RWPE2 (cell line): ENCODE measurements at places on chromosomes 11 and 22.

DNA sequence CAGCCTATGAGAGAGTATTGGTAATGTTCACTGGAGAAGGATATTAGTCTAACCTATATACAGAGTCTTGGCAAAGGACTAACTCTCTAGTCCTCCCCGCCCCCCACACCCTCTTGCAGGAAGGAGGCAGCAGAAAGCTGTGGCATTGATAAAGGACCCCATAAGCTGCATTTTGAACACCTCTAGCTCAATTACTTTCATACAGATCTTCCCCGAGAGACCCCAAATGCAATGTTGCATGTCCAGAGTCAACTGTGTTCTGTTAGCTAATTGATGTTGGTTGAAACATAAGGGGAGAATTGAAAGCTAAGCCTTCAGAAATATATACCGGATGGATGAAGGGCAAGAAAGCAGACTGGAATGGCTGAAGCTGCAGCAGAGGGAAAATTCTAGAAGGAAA, 2.8 kb downstream of the MAP6 start:
- DNase-seq: no peak

- DNase-seq: no peak
Observed at GRCh38 chr11:48013269-48013901, 33.0 kb downstream of the PTPRJ start.

- DNase-seq: peak; percentile 48
Observed at GRCh38 chr22:50165436-50166123, 5.0 kb upstream of the PANX2 start.

DNA sequence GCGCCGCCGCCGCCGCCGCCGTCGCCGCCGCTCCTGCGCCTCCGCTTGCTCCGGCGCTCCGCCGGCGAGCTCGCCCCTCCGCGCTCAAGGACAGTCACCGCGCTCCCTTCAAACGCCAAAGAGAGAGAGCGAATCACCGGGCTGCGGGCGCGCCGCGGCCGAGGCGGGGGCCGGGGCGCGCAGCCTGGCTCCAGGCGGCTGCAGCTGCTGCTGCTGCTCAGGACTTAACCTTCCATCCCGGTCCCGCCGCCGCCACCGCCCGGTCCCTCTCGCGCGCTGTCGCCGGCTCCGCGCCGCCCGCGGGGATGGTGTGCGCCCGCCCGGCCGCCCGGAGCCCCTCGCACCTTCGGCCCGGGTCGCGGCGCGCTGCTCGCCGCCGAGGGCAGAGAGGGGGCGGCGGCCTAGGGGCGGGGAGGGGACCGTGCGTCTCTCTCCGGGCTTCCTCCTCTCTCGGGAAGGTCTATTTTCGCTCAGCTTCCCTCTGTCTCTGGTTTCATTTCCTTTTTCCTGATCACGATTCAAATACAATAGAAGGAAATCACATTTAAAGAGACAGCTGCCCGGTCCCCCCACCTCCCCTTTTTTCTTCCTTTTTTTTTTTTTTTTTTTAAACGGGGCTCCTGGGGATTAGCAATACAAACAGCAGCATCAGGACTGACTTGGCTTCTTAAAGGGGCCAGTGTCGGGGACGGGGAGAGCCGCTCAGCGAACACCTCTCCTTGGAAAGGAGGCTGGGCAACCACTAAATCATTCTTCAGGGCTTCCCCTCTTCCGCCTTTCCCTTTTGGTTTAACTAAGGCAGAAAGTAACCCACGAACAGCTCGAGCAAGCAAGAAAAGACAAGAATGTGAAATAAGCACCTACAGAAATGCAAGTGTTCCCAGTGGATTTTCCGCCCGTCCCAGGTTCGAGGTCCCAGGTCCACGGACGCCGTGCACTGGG, 22.1 kb downstream of the LMO2 start:
- no peak for DNase-seq

GRCh38 chr22:45692549-45692948, 20.9 kb downstream of the ATXN10 start:
- DNase-seq: no peak

DNA sequence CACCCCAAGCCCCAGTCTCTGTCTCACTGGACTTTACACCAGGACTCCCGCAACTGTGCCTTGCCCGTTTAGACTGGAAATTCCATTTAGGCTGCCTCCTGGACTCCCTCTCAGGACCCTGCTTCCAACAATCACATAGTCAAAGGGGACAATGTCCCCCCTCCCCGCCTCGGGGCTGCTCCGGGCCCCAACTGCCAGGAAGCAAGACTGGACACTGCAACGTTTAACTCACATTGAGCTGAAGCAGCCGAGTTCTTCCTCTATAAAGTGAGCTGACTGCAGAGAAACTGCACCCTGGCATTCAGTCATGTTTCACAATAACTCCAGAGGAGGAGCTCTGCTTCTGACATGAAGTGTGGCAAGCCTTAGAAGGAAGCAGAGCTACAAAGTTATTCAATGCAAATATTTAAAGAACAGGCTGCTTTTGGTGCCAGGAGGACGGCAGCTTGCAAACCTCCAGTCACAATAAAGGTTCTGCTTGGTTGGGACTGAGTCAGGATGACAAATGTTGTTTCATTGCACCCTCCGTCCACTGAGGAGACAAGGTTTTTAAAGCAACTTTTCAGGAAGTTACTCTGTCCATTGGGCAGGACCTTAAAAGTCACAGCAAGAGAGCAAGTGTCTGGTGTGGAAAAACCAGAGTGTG, 19.9 kb downstream of the PACSIN2 start:
- no peak for DNase-seq

DNA sequence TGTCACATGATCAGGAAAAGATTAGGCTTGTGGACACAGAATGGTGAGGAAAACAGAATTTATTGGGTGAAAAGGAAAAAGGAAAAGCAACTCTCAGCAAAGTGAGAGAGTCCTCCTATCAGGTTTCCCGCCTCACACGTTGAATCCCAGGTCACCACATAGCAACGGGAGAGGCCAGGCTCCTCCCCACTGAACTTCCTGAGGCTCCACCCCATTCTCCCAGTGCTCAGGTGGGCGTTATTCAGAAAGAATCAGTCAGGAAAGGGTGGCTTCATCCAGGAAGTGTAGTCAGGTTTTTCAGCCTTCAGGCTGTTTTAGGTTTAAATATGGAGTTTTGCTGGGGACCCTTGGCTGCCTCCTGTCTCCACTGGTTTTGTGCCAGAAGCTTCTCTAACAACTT, 66.9 kb downstream of the SPON1 start:
- no peak for DNase-seq

DNA sequence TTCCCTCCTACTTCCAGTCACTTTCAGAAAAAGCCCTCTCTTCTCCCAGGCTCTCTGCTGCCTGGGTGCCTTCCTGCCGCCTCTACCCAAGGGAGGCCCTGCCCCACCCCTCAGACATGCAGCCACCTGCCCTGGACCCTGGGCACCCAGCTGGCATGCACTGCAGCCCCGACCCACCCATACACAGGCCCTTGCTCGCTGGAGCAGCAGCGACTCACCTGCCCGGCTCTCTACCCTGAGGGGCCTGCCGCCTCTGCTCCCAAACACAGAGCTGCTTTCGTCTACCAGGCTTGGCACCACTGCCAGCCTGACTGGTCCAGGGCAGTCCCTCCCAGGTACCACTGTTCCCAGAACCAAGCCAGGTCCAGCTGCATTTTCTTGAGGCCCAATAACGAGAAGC, 1.2 kb upstream of the TSSK2 start:
- no peak for DNase-seq

DNA sequence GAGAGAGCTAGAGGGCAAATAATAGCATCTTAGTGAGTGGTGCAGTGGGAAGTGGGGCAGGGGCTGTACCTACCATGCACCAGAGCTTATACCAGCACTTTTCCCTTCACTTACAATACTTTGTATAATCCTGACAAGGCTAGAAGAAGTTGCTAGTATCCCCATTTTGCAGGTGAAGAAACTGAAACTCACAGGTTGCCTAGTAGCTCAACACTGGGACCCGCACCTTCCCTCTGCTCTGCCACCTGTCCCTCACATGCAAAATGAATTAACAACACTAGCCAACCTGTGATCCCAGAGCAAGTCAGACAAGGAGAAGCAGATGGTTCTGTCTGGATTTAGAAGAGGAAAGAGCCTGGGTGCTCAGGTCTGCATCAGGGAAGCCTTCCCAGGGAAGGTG, 510.4 kb downstream of the BUD13 start:
- DNase-seq: no peak

DNA sequence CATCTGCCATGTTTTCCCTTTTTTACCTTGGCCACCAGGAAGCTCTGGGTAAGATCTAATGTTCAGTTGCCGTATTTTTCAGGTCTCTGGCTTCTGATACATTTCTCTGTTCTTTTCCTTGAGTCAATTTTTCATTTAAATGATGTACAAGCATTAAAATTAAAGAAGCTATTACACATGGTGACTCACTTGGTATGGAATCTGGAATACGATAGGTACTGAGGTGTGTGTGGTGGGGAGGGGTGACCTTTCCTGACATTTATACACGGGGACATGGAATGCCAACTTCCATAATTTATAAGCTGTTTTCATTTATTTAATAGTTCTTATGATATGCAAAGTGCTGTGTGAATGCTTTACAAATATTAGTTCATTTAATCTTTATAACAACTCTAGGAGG, 47.8 kb upstream of the ALX4 start:
- no peak for DNase-seq

DNA sequence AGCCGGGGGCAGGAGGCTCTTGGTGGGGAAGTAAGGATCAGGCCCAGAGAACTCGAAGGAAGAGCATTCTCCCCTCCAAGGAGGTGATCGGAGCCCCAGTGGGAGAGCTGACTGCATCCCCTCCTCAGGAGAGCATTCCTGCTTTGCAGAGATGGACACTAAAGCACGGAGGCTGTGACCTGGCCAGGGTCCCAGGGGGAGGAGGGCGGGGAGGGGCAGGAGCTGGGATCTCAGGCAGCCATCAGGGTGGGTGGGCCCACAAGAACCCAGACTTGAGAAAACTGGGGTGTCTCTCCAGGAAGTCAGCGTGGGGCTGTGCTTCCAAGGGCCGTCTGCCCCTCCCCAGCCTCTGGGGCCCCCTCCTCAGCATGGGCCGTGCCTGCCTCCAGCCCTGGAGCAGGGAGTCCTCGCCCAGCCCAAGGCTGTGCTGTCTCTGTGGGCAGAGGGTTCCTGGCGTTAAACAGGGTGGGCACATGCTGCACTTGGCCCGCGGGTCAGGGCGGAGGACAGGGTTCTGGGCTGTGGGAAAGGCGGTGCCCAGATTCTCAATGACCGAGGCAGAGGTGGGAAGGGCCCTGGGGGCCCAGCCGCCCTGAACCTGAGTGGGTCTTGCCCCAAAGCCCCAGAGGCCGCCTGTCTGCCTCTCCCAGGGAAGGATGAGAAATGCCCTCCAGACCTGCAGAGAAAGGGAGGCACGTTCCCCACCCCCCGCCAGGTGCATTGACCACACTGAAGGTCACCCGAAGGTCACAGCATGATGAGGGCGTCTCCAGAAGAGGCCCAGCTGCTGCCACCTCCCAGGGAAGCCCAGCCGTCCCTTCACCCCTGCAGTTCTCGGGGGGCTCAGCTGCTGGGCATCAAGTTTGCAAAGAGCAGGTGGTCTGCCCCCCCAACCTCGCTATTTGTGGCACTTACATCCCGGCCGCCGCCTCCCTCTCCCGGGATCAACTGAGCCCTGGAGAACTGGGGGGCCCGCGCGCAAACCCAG, 643 bp downstream of the CEND1 start:
- no peak for DNase-seq

DNA sequence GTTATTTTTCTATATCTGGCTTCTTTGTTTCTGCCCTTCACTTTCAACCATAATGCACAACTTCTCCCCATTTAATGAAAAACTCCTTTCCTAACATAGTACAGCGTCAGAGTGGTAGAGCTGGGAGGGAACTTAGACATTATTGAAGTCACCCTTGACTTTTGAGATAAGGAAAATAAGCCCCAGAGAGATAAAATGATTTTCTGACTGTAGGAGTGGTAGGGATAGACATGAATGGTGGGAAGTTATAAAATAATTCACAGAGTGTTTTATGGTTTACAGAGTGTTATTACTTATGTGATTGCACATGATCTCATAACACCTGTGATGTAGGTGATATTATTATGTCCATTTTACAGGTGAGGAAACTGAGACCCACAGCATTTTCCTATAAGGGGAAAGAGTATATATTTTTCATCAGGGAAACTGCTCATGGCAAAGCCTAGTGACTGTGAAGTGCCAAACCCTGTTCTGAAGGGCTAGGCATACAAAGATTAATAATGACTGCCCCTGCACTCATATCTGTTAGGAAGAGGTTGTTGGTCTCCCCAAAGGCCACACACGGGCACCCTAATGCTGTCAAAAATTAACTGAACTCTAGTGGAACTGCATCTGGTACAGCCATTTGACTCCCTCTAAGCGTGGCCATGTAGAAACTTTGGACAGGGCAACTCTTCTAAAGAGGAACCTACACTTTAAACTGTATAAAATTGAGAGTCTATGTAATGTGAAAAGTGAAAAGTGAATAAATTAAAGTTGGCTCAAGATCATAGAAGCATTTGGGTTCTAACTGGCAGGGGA, 61.1 kb upstream of the PICALM start:
- no peak for DNase-seq

DNA sequence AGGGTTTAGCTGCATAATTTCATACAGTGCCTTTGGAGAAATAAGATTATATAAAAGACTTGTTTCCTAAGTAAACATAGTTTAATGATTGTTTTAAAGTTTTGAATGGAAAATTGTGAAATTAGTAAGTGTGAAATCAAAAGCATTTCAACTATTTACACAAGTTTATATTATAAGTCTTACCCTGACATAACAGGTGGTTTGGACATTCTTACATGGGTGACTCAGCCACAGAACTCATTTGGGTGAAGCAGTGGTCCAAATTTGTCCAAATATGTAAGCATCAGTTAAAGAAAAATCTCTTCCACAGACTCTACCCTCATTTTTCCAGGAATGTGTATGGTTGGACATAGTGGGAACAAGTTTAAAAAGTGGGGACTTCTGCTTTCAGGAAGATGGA, 68.0 kb downstream of the USP47 start:
- no peak for DNase-seq

GRCh38 chr11:18329196-18329870, 7.0 kb downstream of the GTF2H1 start:
- DNase-seq: no peak

DNA sequence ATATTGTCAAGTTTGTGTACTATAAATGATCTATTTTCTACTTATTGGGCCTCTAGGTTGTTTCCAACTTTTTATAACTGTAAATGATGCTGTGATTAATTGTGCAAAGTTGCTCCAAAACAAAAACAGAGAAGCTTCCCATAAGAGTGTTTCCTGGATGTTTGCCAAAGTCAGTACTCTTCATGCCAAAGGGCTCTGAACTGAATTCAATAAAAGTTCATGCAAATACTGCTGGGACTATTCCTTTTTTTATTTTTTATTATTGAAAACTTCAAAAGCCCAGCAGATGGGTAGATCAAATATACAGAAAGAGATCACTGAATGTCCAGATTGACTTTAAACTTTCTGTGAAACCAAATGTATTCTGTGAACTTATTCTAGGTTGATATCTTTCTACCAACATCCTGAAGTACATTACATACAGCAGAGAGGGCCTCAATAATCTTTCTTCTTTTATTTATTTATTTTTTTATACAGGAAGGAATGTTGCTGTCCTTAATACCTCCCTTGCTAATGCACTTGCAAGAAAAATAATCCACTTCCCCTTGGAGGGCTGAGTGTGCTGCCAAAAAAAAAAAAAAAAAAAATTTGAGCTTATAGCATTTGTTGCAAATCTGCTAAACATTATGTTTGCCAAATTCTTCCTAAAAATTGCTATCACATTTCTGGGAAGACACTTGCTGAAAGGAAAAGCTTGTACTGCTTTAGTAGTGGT, 53.0 kb downstream of the CTSC start:
- no peak for DNase-seq

GRCh38 chr11:67612751-67613150, 6.0 kb downstream of the NDUFV1 start:
- peak; percentile 63 for DNase-seq

- no peak for DNase-seq
Observed at GRCh38 chr11:77502346-77502905, 28.5 kb upstream of the PAK1 start.
